ENCODE measurements at places on chromosomes 2 and 18.

DNA sequence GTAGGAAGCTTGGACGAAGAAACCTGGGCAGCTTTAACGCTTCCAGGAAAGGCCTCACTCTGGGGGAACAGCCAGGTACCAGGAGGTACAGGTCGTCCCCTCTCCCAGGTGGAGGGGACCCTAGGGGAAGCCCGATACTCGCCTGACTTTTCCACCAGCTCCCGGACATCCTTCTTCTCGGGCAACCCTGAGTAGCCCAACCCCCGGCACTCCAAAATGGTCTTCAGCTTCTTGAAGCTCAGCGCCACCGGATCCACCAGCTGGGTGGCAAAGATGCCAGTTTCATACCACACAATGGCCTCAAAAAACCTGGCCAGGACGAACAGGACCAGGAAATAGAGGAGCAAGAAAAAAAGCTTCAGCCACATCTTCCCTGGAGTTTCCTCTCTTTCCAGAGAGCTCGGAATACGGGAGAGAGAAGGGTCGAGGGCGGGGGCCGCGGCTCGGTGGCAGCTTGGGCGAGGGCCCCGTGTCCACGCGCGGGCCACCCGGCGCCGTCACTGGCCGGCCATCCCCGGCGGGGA is 1.1 kb downstream of the RNF103 start:
- DNase-seq, result no peak

DNA sequence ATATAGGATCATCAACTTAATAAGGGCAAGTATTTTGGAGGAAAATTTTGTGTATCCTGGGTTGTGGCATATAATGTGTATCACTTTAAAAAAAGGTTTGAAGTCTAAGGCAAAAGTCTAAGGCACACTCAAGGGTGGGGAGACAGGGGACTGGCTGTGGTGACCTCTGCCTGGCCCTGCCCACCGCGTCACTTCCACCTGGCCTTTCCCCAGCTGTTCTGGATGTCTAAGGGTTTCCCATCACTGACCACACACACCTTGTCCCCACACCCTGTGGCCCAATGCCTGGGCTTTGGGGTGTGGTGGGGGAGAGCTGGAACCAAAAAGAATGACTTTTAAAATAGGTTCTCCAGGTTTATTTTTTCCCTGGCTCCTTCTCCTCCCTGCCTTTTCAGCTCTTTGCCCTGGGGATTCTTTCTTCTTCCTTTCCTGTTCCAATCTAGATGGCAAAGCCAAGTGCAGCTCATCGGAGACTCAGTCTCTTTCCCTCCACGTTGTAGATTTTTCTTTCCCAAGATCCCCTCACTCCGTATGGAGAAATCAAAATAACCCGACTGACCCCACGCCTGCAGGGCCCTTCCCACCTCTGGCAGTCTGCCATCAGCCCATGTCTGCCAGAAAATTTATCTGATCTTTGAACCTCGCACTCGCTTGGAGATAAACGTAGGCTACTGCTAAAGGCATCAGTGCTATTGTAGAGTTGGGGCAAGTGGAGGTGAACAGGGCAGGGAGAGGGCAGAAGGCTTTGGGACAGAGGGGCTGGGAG is 257.2 kb downstream of the DYSF start:
- DNase-seq, result no peak

- DNase-seq, result no peak
Measured at GRCh38 chr2:8304821-8305766, 376.8 kb upstream of the ID2 start.

DNA sequence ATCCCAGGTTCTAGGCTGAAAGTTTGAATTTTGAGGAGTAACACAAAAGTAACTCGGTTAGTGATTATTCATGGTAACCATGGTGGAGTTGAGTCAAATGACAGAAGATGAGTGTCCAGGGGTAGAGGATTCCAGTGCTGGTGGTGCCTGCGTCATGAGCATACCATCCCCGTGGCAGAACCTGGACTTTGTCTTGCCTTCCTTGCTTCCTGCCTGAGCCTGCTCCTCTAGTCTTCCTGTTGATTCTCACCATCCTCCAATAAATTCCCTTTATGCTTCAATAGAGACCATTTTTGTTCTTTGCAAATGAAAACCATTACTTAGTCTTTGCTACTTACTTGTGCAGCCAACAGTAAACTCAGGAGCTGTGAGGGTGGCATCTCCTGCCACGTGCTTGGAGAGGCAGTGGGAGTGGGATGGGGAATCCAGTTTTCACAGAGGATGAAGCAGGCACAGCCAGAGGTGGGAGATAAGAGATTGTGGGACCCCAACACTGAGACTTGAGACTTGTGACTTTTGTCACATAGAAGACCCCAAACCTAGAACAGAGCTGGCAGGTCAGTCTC is 4.1 kb upstream of the YES1 start:
- no peak for DNase-seq

DNA sequence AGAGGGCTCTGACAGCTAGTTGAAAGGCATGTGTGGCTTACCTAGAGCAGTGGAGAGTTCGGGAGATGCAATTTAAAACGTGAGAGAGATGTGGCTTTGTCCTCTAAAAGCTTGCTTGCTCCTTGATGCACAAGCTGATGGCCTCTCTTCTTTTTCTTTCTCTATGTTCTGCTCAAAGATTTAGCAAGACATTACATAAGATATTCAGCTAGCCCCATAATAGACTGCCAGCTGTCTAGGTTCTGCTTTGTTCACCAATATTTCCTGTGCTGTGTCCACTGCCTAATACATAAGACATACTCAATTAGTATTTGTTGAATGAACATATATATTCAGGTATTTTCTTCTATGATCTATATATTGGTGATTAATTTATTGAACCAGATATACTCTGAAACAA is 31.1 kb downstream of the SPATS2L start:
- no peak for DNase-seq

DNA sequence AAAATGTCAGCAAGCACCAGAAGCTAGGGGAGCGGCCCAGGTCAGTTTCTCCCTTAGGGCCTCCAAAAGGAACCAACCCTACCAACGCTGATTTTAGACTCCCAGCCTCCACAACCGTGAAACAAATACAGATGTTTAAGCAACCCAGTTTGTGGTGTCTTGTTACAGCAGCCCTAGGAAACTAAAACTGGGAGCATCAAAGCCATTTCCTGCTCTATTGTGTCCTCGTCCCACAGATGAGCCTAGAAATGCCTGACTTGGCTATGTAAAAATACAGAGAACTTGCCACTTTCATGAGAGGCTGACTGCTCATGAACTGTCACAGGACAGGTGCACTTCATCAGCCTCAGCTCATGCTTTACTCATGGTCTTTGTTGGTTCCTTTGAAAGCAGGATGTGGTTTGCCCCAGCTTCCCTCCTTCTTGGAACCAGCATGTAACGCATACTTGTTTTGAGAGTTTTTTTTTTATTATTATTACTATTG is 97.6 kb upstream of the SLC39A10 start:
- DNase-seq, result no peak

DNA sequence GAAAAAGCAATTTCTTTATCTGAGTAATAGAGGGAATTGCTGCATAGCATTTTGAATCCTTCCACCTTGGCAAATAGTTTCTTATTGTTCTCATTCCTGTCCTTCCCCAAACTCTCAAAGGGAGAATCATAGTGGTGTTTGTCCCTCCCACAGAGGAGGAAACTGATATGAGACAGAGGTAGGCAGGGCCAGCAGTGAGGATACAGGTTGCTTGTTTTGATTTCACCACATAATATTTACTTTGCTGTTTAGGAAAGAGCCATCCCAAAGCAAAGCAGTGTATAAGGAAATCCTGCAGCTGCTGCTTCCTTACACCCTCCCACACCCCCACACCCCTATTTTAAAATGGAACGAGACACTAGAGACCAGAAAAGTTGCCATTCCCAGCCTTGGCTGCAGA is 195.3 kb downstream of the SETBP1 start:
- no peak for DNase-seq

DNA sequence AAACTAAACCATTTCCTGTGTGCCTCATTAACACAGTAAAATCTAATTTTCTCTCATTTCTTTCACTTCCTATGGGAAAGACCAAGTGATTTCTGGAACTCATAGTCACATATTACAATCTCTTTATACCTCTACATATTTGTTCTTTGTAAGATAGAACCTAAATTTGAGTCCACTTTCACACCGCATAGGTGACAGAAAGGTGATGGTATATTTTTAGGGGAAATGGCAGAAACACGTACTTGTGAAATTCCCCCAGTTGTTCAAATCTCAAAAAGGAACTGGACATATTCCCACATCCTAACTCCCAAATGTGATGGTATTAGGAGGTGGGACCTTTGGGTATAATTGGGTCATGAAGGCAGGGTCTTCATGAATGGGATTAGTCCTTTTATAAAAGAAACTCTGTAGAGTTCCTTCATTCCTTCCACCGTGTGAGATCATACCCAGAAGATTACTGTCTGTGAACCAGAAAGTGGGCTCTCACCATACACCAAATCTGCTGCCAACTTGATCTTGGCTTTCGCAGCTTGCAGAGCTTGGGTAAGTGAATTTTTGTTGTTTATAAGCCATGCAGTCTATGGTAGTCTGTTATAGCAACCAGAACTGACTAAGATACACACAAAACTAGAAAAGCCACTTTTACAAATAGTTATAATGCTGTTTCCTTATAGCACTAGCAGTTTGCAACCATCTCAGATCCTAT is 542.1 kb downstream of the DSC3 start:
- no peak for DNase-seq

DNA sequence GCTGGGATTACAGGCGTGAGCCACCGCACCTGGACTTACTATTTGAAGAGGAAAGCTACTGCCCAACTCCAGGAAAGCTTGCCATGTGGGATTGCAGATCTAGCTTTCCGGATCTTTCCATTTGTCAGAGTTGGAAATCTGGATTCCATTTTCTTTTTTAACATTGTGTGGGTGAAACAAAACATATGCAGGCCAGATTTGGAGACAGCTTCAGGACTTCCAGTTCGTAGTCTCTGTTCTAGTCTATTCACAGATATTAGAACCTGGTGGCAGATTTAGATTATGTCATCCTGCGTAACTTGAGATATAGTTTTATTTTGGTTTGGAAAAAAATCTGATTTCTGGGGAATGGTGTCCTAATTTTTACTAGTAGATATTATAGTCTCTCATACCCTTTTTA is 70.5 kb downstream of the ZNF236 start:
- DNase-seq, result no peak

GRCh38 chr2:225010804-225011203 is 31.5 kb downstream of the DOCK10 start:
- no peak for DNase-seq

GRCh38 chr2:136004965-136005364 is 19.5 kb upstream of the DARS1 start:
- DNase-seq, result no peak

DNA sequence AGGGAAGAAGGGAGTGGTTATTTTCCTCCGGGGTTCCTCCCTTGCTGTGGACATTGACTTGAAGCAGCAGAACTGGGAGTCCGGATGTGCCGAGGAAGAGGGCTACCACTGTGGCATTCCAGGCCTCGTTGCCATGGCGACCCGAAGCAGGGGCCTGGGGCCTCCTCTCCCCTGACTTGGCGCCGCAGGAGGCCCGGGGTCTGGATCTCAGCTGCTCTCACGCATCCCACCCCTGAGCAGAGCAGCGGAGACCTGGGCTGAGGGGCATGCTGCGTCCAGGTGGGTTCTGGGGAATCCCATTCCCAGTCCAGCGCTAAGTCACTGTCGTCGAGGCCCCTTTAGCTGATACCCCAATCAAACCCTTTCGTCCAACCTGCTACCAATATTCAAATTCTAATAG is 100.2 kb downstream of the BCL11A start:
- DNase-seq, result no peak

GRCh38 chr18:48670751-48671560 is 132.1 kb downstream of the CTIF start:
- no peak for DNase-seq

DNA sequence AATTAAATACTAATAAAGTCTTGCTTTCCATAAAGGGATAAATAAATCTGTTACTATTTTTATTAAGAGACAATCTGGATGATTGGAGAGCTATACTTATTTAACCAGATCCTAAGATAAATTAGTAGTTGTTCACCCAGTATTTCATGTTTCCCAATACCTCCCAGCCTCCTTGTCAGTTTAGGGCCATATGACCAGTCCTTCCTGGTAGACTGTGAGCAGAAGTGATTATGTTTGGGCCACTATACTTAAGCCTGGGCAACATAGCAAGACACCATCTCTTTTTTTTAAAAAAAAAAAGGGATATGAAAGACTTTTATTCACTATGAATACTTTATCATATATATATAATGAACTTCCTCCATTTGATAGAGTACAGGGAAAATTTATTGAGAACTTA is 48.8 kb upstream of the PPM1B start:
- DNase-seq, result no peak

DNA sequence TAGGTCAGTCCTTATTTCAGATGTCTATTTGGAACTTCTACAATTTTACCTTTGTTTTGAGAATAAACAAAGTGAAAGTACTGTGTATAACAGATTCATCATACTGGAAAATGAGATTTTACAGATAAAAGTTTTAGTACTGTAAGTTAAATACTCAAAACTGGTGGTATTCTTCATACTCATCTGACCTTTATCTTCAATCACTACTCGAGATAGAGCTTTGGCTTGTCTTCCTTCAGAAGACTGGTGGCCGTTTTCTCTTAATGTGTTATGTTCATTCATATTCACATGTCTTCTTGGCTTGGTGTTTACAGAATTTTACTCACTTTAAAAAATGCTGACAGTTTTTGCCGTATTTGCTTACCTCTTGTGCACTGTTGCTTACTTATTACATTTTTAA is 2.1 kb downstream of the SPOPL start:
- DNase-seq, result no peak

GRCh38 chr2:102166189-102166845 is 20.5 kb upstream of the IL1RL2 start:
- no peak for DNase-seq

GRCh38 chr18:76493213-76494161 is 1.6 kb downstream of the ZNF516 start:
- no peak for DNase-seq

- no peak for DNase-seq
Measured at GRCh38 chr2:144162652-144163051, 357.3 kb downstream of the ZEB2 start.

- no peak for DNase-seq
Measured at GRCh38 chr2:37698931-37699481, 27.6 kb upstream of the CDC42EP3 start.

DNA sequence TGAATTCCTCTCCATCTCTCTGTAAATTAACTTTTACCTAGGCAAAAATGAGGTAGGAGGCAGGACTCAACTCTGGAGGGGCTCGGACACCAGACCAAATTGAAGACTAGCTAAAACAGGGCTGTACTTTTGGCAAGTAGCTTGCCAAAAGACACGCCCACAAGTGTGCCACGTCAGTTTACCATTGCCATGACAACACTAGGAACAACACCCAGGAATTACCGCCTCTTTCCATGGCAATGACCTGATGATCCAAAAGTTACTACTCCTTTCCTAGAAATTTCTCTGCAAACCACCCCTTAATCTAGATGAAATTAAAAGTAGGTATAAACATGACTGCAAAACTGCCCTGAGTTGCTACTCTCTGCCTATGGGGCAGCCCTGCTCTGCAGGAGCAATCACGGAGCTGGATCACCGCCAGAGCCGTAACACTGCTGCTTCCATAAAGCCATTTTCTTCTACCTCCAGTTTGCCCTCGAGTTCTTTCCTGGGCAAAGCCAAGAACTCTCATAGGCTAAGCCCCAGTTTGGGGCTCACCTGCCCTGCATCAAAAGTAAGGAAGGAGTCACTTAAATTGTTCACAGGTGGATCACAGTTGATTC is 66.0 kb upstream of the FAM136A start:
- no peak for DNase-seq
